Activated effector memory CD4-positive, alpha-beta T cell treated with anti-CD3 and anti-CD28 coated beads, Interleukin-2, amount 50 U/mL, for 16 hours (primary cell): ENCODE measurements at places on chromosomes 7 and 10.
A peak's percentile ranks its signal among the peaks of the same experiment; 100 is the strongest.

GRCh38 chr10:22713853-22714478 is 412 bp downstream of the PIP4K2A start:
- DNase-seq, result no peak

DNA sequence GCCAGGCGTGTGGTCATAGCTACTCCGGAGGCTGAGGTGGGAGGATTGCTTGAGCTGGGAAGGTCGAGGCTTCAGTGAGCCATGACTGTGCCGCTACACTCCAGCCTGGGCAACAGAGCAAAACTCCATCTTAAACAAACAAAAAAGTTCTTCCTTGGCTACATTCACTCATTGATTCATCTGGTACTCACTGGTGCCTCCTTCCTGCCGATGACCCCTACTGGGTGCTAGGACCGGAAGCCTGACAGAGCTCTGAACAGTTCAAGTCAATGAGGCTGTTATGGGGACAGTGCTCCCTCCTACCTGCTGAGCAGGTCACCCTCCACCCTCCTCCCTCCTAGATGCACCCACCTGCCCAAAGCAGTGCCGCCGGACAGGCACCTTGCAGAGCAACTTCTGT is 4.9 kb downstream of the PCOLCE start:
- DNase-seq, result no peak

DNA sequence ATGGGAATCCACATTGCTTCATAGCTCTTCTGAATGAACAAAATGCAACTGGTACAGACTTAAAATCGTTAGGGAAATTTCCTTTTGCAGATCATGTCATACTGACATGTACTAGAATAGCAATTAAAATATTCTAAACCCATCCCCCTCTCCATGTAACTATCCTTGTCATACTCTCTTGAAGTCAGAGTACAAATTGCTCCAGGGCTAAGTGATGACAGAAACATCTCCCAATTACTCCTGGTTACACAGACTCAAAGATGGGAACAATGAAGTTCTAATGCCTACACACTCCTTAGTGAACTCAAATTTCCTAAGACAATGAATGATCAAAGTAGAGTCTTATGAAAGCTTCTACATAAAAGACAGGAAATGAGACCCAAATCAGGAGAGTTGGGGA is 87.2 kb downstream of the PDE1C start:
- DNase-seq, result no peak

GRCh38 chr7:118948508-118948907 is 724.0 kb downstream of the ANKRD7 start:
- DNase-seq, result no peak

DNA sequence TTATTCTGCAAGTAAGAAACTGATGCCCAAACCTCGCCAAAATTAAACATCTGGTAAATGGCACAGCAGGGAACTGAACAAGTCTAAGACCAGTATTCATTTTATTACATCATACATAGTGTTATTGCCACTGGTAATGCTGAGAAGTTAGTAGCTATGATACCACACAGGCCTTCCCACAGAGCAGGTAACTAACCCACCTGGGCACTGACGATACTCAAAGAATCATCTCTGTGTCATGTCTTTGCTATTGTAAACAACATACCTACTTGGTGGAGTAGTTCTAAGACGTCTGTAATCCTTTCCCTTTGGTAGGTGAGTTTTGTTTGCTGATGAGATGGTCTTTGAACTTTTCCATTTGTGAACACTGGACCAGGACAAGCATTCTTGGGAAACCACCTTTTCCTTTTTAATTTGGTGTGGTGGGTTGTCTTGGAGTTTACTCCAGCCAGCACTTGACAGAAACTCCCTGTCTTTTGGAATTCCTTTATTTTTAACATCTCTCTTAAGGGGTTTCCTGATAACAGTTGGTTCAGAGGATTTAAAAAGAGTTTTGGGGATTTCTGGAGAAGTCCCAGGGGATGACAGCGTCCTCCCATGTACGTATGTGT is 40.9 kb downstream of the PDSS1 start:
- no peak for DNase-seq

DNA sequence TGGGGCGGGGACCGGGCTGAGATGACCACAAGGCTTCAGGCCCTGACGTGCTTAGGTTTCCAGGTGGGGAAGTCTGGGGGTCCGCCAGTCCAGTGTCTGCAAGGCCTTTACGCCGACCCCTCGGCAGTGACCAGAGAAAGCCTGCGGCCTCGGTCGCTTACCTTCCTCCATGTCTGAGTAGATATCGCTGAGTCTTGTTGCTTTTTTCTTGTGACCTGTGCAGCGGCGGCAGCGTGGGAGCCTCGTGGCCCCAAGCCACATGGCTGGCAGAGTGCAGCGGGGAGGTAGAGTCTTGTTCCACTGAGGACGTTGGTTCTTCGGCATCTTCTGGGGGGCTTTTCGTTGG is 329 bp downstream of the NOLC1 start:
- DNase-seq, result peak; percentile 82
